ENCODE measurements at places on chromosomes 3 and 15.

- DNase-seq = no peak
Measured at GRCh38 chr15:45495588-45495987, 27.0 kb downstream of the SLC30A4 start.

DNA sequence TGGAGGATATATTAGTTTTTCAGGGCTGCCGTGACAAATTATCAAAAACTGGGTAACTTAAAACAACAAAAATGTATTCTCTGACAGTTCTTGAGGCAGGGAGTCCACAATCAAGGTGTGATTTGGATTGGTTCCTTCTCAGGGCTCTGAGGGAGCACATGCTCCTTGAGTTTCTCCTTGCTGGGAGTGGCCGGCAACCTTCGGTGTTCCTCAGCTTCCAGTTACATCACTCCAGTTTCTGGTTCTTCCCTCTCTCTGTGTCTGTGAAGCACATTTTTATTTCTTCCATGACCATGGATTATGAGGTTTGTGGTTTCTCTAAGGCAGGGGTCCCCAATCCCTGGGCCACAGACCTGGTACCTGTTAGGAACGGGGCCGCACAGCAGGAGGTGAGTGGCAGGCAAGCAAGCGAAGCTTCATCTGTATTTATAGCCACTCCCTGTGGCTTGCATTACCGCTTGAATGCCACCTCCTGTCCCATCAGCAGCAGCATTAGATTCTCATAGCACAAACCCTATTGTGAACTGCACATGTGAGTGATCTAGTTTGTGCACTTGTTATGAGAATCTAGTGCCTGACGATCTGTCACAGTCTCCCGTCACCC is 24.3 kb downstream of the LRRC28 start:
- DNase-seq = no peak

DNA sequence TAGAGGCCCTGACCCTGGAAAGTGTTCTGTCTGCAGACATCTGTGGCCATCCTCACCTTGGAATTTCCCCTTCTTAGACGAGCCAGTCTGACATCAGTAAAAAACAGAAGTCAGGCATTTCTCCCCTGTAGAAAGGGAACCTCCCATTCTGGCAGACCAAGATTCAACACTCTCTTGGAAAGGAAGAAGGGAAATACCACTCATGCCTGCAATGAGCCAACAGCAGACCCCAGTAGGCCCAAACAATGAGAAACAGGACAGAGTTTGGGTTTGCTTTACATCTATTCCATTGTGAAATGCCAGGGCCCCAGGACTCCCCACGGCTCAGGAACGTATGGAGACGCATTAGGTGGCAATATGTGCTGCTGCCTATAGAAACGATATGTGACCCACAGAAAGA is 264.0 kb upstream of the NSMCE3 start:
- no peak for DNase-seq

DNA sequence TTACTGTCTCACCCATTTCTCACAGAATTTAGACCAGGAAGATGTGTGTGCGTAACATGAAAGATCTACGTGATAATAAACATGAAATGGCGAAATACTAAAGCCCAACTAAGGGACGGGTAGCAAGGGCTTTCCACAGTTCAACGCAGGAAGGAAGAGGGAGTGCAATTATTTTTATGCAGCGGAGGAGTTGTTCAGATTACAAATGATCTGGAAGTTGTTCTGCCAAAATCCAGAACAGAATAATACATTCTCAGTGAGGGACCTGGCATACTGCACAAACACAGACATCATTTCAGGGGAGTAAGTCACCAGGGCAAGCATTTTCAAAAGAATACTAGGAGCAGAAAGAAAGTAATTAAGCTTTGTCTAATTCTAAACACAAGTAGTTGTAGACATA is 133.6 kb upstream of the RAP2B start:
- DNase-seq = no peak

DNA sequence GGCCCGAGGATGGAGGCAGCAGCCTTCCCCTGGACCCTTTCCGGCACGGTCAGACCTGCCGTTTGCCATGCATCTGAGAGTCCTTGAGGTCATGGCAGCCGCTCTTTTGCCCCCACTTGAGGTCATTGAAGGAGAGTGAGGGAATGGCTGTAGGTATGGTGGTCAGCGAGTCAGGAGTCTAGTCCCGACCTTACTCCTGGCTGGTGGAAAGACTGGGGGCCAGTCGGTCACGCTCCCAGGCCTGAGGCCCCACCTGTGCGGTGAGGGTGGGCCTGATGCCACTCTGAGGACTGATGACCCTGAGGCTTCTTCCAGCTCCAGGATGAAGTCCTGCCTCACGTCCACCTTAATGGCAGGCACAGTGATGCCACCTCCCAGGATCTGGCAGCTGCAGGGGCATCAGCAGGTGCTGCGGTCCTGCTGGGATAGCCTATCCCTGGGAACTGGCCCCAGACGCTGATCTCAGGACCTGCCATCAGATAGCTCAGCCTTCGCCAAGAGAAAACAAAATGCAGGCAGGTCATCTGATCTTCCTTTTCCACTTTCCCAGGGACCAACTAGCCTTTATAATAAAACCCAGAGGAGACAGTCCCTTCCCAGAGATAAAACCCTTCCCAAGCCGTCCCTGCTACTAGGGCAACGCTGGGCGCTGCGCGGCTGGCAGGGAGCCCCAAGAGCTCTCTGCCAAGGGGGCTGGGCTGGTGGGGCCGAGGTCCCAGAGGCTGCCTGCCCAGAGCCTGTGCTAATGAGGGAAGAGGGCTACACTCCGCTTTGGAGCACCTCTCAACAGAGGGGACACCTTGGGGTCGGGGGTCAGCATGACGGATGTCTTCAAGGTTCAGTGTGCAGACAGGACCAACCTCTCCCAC is 42.2 kb downstream of the TM2D3 start:
- DNase-seq = no peak

DNA sequence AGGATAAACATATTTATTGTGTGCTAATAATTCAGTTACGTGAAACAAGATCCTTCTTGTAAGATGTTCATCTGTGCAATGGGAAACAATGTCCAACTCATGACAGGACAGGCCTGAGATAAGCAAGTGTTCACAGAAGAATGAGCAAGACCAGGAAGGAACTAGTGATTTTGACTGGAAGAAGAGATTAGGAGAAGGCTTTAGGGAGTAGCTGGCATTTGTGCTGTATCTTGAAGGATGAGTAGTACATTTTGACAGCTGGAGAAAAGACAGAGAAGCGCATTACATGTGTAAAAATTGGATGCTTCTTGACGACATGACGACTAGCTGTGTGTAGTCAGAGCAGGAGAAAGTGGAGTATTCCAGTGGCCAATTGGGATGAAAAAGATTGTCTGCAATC is 48.4 kb downstream of the GBE1 start:
- DNase-seq = no peak

DNA sequence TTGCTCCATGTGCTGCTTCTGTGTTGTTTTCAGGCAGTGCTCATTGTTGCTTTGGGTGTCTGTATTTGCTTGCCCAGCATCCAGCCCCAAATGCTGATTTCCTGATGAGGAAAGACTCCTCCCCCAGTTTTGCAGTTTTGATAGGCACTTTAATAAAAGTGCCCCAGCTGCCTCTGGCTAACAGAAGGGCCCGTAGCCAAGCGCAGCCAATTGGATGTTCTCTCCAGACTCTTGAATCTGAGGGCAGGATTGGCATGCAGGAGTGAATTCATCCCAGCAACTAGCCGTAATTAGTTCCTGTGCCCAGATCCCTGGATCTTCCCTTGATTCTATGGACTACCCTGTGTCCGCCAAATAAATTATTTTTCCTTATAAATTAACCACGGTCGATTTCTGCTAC is 14.8 kb upstream of the SEMA5B start:
- DNase-seq = no peak

DNA sequence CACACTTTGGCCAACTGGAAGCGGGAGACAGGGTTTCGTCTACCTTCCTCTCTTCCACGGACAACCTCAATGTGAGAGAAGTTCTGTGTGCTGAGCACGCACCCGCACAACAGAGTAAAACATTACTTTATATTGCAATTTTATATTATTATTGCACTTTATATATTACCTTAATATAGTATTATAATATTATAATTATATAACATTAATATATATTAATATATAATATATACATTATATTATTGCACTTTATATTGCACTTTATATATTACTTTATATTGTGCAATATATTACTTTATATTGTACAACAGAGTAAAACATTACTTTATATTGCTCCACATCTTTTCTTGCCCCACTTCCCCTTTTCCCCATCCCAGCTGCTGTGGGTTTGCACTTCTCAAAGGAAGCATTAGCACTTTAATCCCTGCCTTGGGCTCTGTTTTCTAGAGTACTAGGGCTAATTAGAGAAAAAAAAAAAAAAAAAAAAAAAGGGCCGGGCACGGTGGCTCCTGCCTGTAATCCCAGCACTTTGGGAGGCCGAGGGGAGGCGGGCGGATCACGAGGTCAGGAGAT is 76.4 kb upstream of the SLC4A7 start:
- no peak for DNase-seq

DNA sequence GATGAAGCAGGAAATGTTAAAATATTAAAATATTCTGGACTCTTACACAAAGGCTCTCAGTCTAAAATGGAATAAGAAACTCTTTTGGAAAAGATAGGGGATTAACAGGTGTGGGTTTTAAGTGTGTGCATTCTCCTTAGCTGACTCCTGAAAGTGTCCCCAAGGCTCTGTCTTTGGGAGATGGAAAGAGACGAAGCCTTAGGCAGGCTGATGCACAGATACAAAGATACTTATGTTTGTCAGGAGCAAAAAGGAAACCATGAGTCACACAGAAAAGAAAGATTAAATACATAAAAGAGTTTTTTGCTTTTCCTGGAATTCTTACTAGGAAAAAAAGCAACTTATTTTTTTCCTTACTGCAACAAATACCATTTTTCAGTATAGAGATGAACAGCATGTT is 23.8 kb upstream of the ABI3BP start:
- no peak for DNase-seq

GRCh38 chr3:197003461-197004385 is 25.9 kb downstream of the MELTF start:
- DNase-seq = no peak

GRCh38 chr3:146948186-146948585 is 343.0 kb upstream of the PLSCR5 start:
- no peak for DNase-seq

GRCh38 chr3:33914731-33915379 is 116.4 kb downstream of the PDCD6IP start:
- no peak for DNase-seq

- no peak for DNase-seq
Measured at GRCh38 chr3:118501152-118501551, 533.5 kb downstream of the IGSF11 start.

GRCh38 chr3:43699864-43700263 is 9.1 kb downstream of the ABHD5 start:
- DNase-seq = no peak

- no peak for DNase-seq
Measured at GRCh38 chr3:32912046-32912445, 39.4 kb upstream of the CCR4 start.

GRCh38 chr3:65128346-65128745 is 440.5 kb upstream of the ADAMTS9 start:
- DNase-seq = no peak

- DNase-seq = no peak
Measured at GRCh38 chr15:101187820-101188636, 63.8 kb downstream of the CHSY1 start.

DNA sequence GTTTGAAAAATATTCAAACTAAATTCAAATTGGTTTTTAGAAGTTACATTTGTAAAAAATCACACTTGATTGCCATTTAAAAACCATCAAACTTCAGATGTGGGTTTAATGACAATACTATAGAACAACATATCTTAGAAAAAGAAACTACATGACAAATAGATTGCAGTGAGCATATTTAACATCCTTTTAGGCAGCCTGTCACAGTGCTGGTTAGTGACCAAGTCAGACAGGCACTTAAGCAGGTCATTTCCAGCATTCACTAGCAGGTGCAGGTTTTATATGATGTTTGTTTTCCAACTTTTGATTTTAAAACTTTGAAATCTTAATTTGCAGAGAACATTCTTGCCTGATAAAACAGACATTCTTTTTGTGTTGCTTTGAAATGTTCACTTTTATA is 115.7 kb downstream of the MBNL1 start:
- DNase-seq = no peak

DNA sequence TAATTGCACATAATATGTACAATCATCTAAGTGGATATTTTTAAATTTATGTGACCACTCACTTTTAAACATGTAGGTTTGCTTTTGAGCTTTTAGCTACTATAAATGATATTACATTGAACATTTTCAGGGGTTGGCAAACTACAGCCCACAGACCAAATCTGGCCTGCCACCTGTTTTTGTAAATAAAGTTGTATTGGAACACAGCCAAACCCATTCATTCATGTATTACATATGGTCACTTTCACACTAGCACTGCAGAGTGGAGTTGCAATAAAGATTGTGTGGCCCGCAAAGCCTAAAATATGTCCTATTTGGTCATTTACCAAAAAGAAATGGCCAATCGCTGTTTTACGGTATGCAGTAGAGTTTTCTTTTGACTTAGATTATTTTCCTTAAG is 21.2 kb downstream of the CMTM7 start:
- no peak for DNase-seq

DNA sequence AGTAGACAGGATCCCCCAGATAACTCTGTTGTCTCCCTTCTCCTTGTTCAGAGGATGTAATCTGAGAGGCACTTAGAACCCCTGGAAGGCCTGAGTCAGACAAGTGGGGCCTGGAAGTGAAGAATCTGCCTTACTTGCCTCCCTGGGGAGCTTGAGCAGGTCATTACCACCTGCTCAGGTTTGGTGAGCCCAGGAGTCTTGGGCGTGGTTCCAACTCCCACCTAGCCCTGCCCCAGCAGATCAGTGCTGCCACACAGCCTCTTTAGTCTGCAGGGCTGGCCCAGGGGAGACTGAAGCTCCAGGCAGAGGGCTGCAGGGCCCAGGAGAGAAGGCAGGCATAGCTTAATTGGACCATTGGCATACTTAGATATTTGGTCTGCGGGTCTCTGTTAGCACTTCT is 230.0 kb downstream of the ERC2 start:
- no peak for DNase-seq

- DNase-seq = no peak
Measured at GRCh38 chr3:172102883-172103310, 63.5 kb downstream of the FNDC3B start.
